ENCODE measurements at places on chromosomes 4 and X.

GRCh38 chrX:10923466-10923865 is 187.7 kb upstream of the HCCS start:
- DNase-seq, result no peak

DNA sequence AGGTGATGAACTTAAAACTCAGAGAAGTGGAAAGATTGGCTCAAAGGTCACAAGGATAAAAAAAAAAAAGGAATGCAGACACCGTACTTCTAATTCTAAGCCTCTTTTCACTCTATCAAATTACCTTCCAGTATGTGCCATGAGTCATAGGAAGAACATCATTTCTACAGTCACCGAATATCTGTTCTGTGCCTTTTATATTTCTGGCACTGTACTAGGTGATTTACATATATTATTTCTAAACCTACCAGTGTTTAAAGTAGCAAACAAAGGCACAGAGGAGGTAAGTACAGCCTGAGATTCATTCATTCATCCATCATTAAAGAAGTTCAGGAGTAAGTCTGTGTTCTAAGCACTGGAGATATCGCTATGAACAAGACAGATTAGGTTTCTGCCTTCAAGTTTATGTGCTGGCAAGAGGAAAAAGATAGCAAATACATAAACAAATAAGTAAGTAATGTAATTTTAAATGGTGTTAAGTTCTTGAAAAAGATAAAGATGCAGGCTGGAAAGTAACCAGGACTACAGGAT is 65.3 kb downstream of the PALLD start:
- DNase-seq, result no peak

DNA sequence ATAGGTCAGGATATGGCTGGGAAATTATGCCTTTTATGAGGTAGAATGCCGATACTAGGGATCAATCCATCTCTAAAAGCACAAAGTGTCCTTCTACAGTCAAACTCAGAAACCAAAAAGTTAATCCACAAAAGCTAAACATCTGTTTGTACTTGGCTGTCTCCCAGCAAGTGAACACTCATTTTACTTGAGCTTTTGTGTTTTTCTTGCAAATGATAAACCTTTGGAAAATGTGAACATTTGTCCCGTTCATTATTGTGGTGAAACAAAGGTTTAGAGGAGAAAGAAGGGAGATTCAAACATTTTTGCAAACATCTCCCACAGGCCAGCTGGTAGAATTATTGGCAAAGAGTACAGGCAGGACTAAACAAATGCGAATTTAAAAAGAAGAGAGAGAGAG is 300.6 kb upstream of the SPANXN1 start:
- DNase-seq, result no peak

GRCh38 chrX:85052636-85053343 is 49.1 kb downstream of the APOOL start:
- no peak for DNase-seq

GRCh38 chr4:107071108-107071507 is 35.0 kb upstream of the DKK2 start:
- no peak for DNase-seq

GRCh38 chr4:114782415-114783214 is 184.0 kb downstream of the UGT8 start:
- no peak for DNase-seq

- DNase-seq, result no peak
Observed at GRCh38 chr4:107997794-107998193, 8.1 kb downstream of the HADH start.

GRCh38 chrX:103918571-103919269 is 43.7 kb upstream of the TMSB15B start:
- DNase-seq, result peak; percentile 57

DNA sequence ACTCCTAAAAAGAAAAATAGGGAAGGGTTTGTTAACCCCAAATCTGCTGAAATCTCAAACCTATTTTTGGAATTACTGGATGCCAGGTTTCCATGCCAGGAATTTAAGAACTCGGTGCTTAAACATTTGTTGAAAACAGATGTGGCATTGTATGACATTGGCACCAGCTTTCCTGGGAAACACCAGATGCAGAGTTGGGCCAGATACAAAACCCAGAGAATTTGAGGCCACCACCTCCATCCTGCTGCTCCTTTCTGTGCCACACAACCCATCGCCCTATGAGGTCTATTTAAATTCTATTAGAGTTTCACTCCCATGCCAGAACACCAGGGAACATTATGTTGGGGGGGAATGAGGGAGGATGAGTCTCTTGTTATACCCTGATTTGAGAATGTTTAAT is 71.7 kb downstream of the ARAP2 start:
- no peak for DNase-seq

- no peak for DNase-seq
Observed at GRCh38 chr4:157023941-157024340, 52.0 kb upstream of the GLRB start.

GRCh38 chrX:134313418-134313817 is 76.4 kb downstream of the CCDC160 start:
- no peak for DNase-seq

DNA sequence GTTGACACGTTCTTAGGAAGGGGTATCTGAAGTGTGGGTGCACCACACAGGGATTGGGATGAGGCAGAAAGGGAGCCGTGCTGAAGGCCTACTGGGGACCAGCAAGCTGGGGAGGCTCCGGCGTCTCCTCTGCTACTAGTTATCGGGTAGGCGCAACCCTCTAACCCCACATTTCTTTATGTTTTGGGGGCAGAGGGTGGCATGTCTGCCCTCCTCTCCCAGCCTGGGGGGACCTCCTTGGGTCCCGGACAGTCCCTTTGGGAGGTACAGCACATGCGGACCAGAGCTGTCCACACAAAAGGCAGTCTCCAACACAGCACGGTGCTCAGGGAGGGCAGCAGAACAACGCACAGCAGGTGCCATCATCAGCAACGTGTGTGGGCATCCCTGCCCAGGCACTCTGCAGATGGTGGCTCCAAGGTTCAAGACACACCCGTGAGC is 33.2 kb downstream of the WDR1 start:
- DNase-seq, result no peak

- DNase-seq, result no peak
Observed at GRCh38 chr4:3508542-3508941, 23.7 kb downstream of the LRPAP1 start.

DNA sequence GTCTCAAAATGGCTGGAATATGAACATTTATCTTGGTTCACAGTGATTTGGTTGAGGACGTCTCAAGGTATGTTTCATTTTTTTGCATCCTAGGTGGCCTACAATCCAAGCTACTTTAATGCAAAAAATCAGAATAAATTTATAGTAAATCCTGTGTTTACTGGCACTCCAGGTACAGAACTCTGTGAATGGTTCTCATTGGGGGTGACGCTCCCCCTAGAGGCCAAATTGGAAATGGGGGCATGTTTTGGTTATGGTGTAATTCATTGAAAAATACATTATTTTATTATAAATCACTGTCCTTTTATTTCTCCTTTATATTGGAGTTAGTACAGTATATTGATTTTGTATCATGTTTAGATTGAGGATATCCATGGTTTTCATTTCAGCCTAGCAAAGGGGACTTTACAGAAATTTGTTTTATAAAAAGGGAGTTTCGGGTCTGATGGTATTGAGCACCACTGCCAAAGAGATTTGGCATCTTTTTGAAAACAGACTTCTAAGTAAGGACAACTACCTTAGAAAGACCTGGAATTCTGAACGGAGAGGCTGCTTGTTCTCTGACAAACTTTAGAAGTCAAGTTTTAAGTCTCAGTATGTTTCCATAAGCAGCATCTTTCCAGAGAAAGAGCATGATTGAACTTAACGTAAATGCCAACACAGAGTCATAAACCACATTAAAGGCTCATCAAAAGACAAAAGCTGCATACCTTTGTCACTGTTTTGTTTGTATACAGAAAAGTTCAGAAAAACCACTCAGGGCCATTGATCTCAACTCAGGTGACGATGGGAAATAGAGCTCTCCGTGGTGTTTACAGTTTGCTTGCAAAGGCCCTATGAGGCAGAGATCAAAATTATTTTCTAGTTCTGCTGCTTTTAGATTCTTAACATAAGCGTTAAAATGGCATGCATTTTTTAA is 19.4 kb downstream of the MTM1 start:
- peak; percentile 47 for DNase-seq

DNA sequence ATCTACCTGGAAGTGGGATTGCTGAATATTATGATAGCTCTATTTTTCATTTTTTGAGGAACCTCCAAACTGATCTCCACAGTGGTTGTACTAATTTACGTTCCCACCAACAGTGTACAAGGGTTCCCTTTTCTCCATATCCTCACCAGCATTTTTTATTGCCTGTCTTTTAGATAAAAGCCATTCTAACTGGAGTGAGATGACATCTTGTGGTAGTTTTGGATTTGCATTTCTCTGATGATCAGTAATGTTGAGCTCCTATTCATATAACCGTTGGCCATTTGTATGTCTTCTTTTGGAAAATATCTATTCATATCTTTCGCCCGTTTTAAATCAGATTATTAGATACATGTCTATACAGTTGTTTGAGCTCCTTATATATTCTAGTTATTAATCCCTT is 101.8 kb downstream of the RASGEF1B start:
- DNase-seq, result no peak

DNA sequence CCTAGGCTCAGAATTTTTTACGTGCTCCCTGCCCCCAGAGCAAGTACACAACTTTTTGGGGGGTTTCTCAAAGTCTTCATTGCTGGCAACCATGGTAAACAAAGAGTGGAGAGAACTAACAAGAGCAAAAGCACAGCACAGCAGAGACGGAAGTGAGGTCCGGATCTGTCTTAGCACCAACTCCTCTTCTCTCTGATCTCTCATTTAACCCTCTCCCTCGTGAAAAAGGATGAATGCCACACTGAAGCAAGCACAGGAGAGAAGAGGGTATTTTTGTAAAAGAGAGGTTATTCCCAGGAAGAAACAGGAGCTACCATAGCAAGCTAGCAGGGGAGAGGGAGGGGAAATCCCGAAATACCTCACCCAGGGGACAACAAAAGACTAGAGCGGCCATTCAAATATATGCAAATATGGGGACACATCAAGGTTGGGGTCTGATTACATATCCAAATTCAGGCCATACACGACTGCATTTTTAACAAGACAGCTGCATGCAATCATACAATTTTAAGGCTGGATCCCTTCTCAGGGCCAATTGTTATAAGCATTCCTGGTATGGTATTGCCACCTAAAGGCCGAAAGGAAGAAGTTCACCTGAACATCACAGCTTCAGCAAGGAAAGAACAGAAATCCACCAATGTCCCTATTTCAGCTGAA is 46.6 kb downstream of the CD40LG start:
- DNase-seq, result no peak

- no peak for DNase-seq
Observed at GRCh38 chr4:41058426-41058825, 155.9 kb downstream of the APBB2 start.

DNA sequence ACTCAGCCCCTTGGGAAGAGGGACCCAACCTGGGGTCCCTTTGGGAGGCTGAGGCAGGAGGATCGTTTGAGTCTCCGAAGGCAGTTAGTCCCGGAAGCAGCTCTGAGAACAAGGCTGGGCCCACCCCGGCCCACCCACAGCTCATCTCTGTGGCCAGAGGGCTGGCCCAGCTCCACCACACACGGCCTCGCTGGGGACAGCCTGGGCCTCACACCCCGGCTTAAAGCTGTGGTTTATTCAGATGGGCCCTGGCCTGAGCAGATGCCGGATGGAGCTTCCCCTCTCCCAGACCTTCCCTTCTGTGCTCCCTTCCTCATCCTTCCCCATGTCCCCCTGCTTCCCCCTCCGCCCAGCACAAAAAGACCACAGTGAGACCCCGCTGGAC is 54.4 kb downstream of the FAM53A start:
- no peak for DNase-seq

DNA sequence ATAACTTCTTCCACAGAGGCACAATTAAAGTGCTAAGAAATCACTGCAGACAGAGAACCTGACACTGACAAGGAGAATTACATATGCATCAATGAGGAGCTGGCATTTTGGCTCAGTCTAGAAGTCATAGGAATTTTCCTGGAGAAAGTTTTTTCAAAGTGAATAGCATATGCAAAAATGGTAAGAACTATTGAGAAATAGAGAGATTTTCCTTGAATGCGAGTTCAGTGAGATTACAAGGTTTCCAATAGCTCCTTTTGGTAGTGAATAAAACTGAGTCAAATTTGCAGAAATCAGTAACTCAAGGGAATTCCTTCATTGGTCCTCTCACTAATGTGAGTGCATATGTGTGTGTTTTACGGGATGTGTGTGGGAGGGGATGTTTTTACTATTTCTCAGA is 557.5 kb downstream of the PPARGC1A start:
- DNase-seq, result no peak

GRCh38 chrX:31658360-31658759 is 586.5 kb upstream of the FTHL17 start:
- no peak for DNase-seq

- DNase-seq, result peak; percentile 13
Observed at GRCh38 chrX:71253253-71254091, 468 bp downstream of the ZMYM3 start.

DNA sequence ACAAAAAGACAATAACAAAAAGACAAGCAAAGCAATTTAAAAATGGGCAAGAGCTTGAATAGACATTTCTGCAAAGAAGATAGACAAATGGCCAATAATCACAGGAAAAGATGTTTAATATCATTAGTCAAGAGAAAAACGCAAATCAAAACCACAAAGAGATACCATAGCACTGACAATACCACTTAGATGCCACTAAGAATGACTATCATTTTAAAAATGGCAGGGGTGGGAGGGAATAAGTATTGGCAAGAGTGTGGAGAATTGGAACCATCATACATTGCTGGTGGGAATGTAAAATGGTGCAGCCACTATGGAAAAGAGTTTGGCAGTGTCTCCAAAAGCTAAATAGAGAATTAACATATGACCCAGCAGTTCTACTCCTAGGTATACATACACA is 15.1 kb upstream of the EXOC1 start:
- no peak for DNase-seq

GRCh38 chr4:87989765-87990164 is 14.3 kb downstream of the SPP1 start:
- no peak for DNase-seq

DNA sequence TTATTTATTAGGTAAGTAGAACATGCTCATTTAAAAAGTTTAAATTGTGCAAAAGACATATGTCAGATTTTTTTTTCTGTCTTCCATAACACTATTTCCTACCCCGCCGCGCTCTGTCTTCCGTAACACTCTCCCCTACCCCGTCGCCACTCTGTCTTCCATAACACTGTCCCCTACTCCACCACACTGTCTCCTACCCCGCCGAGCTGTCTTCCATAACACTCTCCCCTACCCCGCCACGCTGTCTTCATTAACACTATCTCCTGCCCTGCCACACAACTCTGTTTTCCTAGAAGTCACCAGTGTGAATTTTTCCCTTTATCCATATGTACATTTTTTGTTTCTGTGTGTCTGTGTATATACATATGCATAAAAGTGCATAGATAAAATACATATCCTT is 4.4 kb downstream of the MSMO1 start:
- DNase-seq, result no peak

GRCh38 chr4:88706574-88706973 is 8.9 kb upstream of the NAP1L5 start:
- no peak for DNase-seq

- DNase-seq, result no peak
Observed at GRCh38 chrX:41933546-41933945, 10.2 kb upstream of the CASK start.

- DNase-seq, result no peak
Observed at GRCh38 chr4:107261241-107261874, 225.2 kb upstream of the DKK2 start.

All from stimulated activated CD4-positive, alpha-beta T cell treated with anti-CD3 and anti-CD28 coated beads, Interleukin-4, amount 100 ng/mL, for 1 hour (primary cell).